Left lung (tissue), 14 donors: ENCODE measurements at places on chromosomes 12 and 14. TPM values are rescaled to one million over a fixed set of nuclear protein-coding genes. Genes with fewer than 3 reads are reported as not detected.

DNA sequence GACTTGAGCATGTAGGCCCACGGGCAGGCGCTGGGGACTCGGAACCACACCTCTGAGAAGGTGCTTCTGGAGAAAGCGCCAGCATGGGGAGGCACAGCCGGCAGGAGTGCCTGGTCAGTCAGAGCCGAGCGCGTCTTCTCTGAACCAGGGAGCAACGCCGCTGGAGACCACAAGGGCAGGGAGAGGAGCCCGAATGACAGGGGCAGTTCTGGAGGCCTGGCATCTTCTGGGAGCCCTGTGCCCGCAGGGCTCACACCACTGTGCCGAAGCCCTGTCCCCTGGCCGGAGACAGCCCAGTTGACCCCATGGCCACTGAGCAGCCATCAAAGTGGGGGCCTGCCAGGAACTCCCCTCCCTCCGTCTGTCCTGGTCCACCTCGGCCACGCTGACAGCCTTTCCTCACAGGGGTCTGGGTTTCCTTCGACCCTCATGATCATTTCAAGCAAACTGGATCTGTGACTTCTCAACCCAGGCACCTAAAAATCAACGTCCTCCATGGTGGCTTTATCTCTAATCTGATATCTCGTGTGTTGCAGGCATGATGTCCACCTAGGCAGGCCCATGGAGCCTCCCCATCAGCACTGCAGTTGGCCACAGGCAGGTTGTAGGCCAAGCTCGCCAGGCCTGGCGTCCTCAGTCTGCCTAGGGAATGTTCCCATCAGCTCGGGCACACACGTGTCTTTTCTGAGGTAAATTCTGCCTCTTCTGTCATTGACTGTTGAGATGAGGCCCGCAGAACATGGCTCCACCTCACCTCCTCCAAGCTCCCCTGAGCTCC, 299.3 kb upstream of the RTL1 start:
- no peak for DNase-seq

DNA sequence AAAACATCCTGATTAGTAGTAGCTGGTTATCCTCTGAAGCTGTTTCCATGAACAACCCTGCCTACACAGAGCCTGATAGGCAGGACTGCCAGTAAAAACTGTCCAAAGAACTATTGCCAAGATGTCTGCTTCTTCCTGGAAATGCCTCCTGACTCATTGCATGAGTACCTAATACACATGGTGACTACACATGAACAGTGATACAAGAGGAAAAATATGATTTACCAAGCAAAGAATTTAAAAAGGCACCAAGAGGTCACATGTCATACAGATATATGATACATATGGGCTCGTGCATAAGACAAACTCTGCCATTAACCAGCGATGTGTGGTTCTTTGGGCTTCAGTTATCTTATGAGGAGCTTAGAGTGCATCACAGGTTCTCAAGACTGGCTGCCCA, 552.3 kb downstream of the SLC16A7 start:
- DNase-seq = no peak

DNA sequence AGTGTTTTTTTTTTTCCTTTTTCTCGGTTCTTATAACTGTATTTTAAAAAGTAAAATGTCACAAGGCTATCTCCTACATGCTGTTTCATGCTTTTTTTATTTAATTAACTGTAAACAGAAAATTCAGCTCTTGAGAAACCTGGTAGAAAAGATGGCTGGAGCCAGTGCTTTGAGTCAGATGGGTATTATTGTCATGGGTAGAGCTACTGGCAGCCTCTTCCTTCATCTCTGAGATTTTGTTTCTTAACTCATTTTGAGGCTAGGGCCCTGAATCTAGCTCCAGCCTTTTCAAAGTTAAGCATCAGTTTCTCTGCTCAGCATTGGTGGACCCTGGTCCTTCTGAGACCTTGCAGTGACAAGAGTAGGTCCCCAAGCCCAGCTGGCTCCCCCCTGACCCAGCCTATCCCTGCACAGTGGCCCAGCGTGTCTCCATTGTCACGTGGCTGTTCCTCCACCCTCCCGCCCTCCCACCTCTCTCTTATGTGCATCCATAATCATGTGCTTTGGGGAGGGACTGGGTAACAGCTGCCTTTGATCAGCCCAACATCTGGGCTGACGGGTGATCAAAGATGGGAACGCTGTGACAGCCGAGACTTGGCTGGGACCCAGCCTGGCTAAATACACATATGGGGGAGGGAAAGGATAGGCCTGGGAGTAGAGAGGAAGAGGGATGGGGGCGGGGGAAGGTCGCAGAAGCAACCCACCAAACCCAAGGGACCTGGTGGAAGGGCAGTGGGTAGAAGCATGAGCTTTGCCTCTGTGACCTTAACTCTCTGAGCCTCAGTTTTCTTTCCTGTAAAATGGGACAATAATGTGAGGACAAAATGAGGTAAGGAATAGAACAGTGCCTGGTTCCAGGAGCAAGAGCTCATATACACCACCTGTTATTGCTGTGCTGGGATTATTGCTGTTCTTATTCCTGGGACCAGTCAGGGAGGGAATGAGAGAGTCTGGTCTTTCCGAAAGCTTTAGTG, 24.4 kb upstream of the RBM19 start:
- no peak for DNase-seq

Gene MYO1H
- polyA plus RNA-seq = 0.31 TPM

Gene TSPAN8
- polyA plus RNA-seq = 2.6 TPM

- DNase-seq = no peak
These were observed 141.7 kb downstream of the PIK3C2G start for GRCh38 chr12:18402872-18403611.

Gene GAS2L3
- 17.0 TPM for polyA plus RNA-seq

DNA sequence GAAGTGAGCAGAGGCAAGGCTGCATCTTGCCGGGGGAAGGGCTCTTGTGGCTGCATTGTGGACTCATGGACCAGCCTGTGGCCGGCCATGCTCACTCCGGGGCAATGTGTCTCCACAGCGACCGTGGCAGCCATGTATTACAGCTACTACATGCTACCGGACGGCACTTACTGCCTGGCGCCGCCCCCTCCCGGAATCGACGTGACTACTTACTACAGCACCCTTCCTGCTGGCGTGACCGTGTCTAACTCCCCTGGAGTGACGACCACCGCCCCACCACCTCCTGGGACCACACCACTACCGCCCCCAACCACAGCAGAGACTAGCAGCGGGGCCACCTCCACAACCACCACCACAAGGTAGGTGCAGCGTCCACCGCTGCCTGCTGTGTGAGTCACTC, 42.1 kb downstream of the SFSWAP start:
- no peak for DNase-seq

DNA sequence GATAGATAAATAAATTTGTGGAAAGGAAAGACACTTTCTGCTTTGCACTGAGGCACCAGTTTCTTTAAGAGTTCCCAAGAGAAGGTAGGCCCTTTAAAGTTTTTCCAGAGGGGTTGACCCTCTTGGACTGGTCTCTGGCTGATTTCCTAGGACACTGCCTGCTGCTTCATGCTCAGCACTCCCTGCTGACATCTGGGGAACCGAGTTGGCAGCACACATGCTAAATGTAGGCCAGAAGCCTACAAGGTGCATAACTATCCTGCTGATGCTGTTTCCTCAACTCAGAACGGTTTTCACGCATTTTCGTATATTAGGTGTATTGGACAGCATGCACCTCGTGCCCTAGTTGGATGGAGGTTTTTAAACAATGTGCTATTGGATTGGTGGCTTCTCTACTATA, 887.2 kb upstream of the SEL1L start:
- DNase-seq = no peak

Gene ACOT6
- polyA plus RNA-seq = not detected

Gene CCDC196
- not detected for polyA plus RNA-seq

- no peak for DNase-seq
These were observed 11.7 kb upstream of the CREBL2 start for GRCh38 chr12:12599750-12600643.

Gene DIP2B
- polyA plus RNA-seq = 38.2 TPM

Gene KCNC2
- not detected for polyA plus RNA-seq

GRCh38 chr12:112418273-112418607, 507 bp upstream of the PTPN11 start:
- peak; percentile 4 for DNase-seq

DNA sequence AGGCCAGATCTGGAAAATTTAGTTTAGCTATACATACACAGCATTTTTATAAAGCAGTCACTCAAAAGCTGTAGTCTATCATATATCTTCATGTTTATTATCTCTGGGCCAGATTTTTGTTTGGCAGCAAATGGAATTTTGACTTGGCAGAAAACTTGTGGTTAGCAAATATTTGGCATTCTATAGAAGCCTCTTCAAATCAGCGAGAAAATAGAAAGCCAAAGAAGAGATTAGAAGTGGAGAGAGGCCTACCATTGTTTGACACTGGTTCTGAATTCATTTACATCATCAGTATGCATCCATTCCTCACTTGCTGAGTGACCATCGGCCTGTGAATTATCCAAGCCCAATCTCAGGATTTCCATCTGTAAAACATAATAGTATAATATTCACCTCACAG, 1077.6 kb downstream of the GALC start:
- no peak for DNase-seq

GRCh38 chr12:8156416-8156815, 399 bp upstream of the ZNF705A start:
- DNase-seq = no peak

DNA sequence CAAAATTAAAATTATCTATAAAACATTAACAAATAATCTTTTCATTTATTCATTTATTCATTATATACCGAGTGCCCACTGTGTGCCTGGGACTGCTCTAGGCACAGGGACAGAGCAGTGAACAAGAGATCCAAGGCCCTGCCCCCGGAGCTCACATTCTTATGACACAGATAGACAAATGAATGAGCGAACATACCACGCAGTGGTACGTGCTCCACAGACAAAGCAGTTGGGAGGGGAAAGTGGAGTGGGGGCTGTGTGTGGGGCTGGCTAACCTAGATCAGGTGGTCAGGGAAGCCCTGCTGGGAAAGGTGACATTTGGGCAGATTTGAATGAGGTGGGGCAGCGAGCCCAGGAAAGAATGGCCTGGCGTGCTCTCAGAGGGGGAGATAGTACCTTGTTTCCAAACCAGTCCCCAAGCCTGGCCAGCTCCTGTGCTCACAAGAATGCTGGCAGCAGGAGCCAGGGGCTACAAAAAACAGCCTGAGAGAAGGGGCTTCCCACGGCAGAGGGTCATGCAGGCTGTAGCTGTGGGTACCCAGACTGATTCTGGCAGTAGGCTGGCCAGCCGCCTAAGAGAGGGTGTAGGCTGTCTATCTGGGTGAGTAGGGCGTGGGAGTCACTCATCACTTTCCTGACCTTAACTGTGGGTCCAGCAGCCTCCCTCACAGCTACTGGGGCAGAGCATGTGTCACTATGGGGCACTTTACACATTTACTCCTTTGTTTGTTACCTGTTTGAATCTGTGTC, 57.8 kb upstream of the ACTN1 start:
- DNase-seq = no peak

Gene KRT85
- polyA plus RNA-seq = 0.14 TPM

Gene SERPINA4
- 1.4 TPM for polyA plus RNA-seq

- DNase-seq = no peak
These were observed 49.8 kb downstream of the CPM start for GRCh38 chr12:68883151-68883550.

Gene ARMH4
- polyA plus RNA-seq = 15.8 TPM

Gene KRT71
- polyA plus RNA-seq = 0.10 TPM

Gene SPTB
- 2.2 TPM for polyA plus RNA-seq

GRCh38 chr12:22628228-22628627, 3.3 kb downstream of the ETNK1 start:
- DNase-seq = no peak

DNA sequence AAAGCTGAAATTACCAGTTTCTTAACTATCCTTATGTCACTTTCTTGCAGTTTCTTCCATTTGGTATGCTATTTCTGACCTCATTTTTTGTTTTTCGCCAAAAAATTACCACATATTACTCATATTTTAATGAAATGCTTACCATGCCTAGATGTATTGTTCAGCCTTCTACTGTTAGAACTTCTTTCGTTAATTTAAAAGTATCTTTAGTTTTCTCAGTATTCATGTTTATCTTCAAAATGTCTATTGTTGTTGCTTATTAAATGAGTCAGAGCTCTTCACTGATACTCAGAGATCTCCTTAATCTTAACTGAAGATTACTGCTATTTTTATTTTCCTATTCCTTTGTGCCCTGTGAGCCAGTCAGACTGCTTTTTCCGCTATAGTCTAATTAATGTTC, 20.5 kb downstream of the RAP1B start:
- DNase-seq = no peak
